Left ventricle myocardium inferior (tissue), 1 donor: ENCODE measurements at places on chromosomes 13 and 19.

GRCh38 chr13:59229861-59230260, 933.9 kb downstream of the DIAPH3 start:
- H3K36me3 ChIP-seq, result no peaks in the 10 kb centered on the region
- DNase-seq, result no peak
- no peak overlapping the region for H3K27ac ChIP-seq
- H3K27me3 ChIP-seq, result no peaks in the 10 kb centered on the region
- no peaks in the 10 kb centered on the region for H3K4me1 ChIP-seq
- no peak overlapping the region for H3K4me3 ChIP-seq

GRCh38 chr13:86932776-86933334, 738.3 kb upstream of the SLITRK5 start:
- no peaks in the 10 kb centered on the region for H3K36me3 ChIP-seq
- H3K27ac ChIP-seq, result no peak overlapping the region
- no peak overlapping the region for H3K4me3 ChIP-seq
- no peak for DNase-seq
- no peaks in the 10 kb centered on the region for H3K27me3 ChIP-seq
- H3K4me1 ChIP-seq, result no peaks in the 10 kb centered on the region

- H3K27me3 ChIP-seq, result no peaks in the 10 kb centered on the region
- no peak overlapping the region for H3K4me3 ChIP-seq
- H3K27ac ChIP-seq, result no peak overlapping the region
- H3K36me3 ChIP-seq, result no peaks in the 10 kb centered on the region
- no peak for DNase-seq
Measured at GRCh38 chr13:35260316-35260715, 216.2 kb downstream of the MAB21L1 start.

DNA sequence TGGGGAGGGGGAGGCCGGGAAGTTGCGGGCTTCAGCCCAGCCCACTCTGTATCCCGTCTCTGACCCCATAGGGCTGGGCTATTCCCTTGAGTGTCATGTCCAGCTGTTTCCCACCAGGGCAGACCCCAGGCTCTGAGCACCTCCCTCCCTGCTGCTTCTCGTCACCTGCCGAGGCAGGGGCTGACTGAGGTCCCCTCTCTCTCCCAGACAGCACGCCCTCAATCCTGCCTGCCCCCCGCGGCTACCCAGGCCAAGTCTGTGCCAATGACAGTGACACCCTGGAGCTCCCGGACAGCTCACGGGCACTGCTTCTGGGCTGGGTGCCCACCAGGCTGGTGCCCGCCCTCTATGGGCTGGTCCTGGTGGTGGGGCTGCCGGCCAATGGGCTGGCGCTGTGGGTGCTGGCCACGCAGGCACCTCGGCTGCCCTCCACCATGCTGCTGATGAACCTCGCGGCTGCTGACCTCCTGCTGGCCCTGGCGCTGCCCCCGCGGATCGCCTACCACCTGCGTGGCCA, 625 bp downstream of the F2RL3 start:
- H3K27ac ChIP-seq, result peak overlapping the region; percentile 89
- H3K4me1 ChIP-seq, result peaks cover 60% of the 10 kb centered on the region
- peak overlapping the region; percentile 53 for H3K4me3 ChIP-seq
- H3K36me3 ChIP-seq, result no peaks in the 10 kb centered on the region

GRCh38 chr13:98784666-98785065, 32.2 kb upstream of the SLC15A1 start:
- no peak for DNase-seq
- no peaks in the 10 kb centered on the region for H3K36me3 ChIP-seq
- no peak overlapping the region for H3K4me3 ChIP-seq
- H3K27ac ChIP-seq, result no peak overlapping the region

DNA sequence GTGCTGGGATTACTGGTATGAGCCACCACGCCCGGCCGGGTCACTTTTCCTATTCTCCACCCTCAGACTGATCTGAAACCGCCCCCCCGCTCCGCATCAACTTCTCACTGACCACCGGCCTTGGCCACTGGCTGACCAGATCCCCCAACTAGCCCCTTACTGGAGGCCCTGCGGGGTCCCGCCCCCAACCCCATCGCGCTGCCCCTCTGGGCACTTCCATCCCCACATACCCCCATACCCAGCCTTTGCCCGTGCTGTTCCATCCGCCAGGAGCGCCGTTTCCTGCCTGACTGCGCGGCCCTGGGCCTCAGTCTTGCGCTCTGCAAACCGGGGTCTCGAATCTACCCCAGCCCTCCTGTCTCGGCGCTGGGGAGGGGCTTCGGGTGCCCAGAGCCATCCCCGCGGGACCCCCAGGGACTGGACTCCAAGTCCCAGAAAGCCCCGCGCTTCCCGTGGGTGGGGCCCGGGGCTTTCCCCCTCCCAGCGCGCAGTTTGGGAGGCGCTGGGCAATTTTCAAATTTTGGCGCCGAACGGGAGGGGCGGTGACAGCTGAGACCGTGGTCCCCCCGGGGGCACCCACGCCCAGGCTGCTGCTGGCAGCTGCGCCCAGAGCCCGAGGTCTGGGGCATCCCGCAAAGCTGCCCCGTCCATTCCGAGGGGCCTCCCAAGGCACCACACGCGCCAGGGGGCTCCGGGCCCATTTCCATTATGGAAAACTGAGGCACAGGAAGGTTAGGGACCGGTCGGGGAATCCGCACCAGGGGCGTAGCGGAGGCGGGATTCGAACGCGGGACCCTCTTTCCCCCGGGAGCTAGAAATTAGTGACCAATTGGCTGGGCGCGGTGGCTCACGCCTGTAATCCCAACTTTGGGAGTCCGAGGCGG, 5.2 kb upstream of the LMNB2 start:
- peak overlapping the region; percentile 71 for H3K27ac ChIP-seq
- peak overlapping the region; percentile 62 for H3K4me3 ChIP-seq
- no peaks in the 10 kb centered on the region for H3K27me3 ChIP-seq
- peaks cover 23% of the 10 kb centered on the region for H3K4me1 ChIP-seq
- DNase-seq, result peak; percentile 67

DNA sequence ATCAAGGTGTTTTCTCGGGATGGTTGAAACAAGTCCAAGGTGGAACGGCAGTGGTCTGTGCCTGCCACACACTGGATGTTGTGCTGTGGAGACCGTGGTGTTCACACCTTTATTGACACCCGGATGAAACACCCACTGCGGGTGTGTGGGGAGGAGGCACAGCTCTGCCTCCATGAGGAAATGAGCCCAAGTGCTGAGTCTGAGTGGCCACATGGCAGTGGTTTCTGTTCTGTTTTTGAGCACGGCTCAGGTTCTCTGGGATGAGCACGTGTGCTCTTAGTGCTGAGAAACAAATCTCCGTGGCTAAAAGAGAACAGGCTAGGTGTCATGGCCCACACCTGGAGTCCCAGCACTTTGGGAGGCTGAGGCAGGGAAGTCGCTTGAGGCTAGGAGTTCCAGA, 29.5 kb downstream of the UPF1 start:
- H3K4me3 ChIP-seq, result no peak overlapping the region
- no peaks in the 10 kb centered on the region for H3K27me3 ChIP-seq
- no peak for DNase-seq
- no peak overlapping the region for H3K27ac ChIP-seq
- peaks cover 100% of the 10 kb centered on the region for H3K36me3 ChIP-seq
- H3K4me1 ChIP-seq, result peaks cover 21% of the 10 kb centered on the region

DNA sequence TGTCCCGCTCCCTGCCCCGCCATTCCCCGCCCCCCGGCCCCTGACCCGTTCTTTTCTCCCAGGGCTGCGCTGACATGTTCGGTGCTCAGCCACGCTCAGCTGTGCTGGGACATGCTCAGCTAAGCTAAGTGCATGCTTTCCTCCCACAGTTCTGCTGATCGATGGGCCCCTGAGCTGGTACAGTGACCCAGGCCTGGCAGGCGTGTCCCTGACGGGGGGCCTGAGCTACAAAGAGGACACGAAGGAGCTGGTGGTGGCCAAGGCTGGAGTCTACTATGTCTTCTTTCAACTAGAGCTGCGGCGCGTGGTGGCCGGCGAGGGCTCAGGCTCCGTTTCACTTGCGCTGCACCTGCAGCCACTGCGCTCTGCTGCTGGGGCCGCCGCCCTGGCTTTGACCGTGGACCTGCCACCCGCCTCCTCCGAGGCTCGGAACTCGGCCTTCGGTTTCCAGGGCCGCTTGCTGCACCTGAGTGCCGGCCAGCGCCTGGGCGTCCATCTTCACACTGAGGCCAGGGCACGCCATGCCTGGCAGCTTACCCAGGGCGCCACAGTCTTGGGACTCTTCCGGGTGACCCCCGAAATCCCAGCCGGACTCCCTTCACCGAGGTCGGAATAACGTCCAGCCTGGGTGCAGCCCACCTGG, 3.7 kb downstream of the TNFSF9 start:
- H3K4me1 ChIP-seq, result peaks cover 24% of the 10 kb centered on the region
- no peak overlapping the region for H3K27ac ChIP-seq
- peaks cover 12% of the 10 kb centered on the region for H3K27me3 ChIP-seq
- H3K4me3 ChIP-seq, result no peak overlapping the region

DNA sequence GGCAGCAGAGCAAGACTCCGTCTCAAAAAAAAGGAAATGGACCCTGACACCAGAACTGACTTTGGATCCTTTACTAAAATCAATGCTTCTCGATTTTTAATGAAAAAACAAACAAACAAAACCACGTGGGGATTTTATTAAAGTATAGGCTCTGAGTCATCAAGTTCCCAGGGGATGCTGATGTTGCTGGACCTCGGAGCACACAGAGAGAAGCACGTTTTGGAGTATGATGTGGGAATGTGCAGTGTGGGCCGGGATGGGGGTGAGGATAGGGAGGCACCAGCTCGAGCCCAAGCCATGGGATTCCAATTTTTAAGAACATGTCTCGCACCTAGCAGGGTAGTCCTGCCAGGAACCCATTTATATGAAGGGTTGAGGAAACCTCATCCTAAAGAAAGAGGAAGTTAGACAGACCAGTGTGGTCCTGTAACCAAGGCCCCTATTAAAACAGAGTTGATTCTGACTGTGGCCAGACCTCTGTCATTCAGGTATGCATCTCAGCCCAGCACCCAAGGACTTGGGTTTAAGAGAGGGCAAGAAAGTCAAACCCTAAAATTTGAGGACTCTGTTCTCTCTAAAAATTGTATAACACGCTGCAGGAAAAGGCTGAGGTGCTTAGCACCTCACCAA, 6.4 kb downstream of the FLT1 start:
- H3K27ac ChIP-seq, result peak overlapping the region; percentile 92
- H3K36me3 ChIP-seq, result no peaks in the 10 kb centered on the region
- peaks cover 67% of the 10 kb centered on the region for H3K4me1 ChIP-seq

DNA sequence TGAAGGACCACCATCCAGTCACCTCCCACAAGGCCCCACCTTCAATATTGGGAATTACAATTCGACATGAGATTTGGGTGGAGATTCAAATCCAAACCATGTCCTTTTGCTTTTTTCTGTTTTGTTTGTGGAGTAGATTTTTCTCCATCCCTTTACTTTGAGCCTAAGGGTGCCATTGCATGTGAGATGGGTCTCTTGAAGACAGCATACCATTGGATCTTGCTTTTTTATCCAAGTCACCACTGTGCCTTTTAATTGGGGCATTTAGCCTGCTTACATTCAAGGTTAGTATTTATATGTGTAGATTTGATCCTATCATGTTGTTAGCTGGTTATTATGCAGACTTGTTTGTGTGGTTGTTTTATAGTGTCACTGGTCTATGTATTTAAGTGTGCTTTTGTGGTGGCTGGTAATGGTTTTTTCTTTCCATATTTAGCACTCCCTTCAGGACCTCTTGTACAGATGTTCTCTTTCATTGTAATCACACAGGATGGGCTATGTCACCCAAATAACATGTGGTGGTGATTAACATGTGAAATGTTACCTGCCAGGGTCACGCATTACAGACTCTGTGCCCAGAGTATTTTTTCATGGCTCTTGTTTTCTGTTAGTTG, 58.0 kb downstream of the ZNF823 start:
- peaks cover 36% of the 10 kb centered on the region for H3K36me3 ChIP-seq
- H3K4me1 ChIP-seq, result no peaks in the 10 kb centered on the region
- no peak overlapping the region for H3K27ac ChIP-seq
- no peaks in the 10 kb centered on the region for H3K27me3 ChIP-seq

DNA sequence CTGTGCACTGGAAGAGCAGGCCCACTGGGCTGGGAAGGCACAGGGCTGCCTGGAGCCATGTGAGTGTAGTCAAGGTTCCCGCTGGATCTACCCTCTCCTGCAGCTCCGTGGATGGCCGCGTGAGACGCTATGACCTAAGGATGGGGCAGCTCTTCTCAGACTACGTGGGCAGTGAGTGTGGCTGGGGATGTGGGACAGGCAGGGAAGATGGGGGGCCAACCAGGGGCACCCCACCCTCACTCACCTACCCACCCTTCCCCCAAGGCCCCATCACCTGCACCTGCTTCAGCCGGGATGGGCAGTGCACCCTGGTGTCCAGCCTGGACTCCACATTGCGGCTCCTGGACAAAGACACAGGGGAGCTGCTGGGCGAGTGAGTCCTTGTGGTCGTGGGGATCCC, 6.1 kb downstream of the WDR83 start:
- no peak overlapping the region for H3K4me3 ChIP-seq
- no peaks in the 10 kb centered on the region for H3K27me3 ChIP-seq
- H3K36me3 ChIP-seq, result peaks cover 60% of the 10 kb centered on the region
- H3K27ac ChIP-seq, result no peak overlapping the region
- peaks cover 28% of the 10 kb centered on the region for H3K4me1 ChIP-seq

DNA sequence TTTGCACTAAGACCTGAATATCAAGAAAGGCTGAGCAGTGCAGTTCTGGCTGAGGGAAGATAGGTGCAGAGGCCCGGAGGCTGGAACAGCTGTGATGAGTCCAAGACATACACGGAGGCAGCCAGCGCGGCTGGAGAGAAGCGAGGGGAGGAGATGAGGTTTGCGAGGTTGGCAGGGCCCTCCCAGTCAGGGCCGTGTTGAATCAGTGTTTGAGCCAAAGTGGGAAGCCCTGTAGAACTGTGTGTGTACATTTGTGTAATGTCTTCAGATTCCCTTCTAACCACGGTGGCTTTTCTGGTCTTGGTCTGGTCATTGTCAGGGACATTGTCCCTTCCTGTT, 34.9 kb downstream of the PAK4 start:
- H3K4me1 ChIP-seq, result peaks cover 28% of the 10 kb centered on the region
- H3K4me3 ChIP-seq, result no peak overlapping the region
- no peak overlapping the region for H3K27ac ChIP-seq
- DNase-seq, result peak; percentile 39
- H3K27me3 ChIP-seq, result no peaks in the 10 kb centered on the region

DNA sequence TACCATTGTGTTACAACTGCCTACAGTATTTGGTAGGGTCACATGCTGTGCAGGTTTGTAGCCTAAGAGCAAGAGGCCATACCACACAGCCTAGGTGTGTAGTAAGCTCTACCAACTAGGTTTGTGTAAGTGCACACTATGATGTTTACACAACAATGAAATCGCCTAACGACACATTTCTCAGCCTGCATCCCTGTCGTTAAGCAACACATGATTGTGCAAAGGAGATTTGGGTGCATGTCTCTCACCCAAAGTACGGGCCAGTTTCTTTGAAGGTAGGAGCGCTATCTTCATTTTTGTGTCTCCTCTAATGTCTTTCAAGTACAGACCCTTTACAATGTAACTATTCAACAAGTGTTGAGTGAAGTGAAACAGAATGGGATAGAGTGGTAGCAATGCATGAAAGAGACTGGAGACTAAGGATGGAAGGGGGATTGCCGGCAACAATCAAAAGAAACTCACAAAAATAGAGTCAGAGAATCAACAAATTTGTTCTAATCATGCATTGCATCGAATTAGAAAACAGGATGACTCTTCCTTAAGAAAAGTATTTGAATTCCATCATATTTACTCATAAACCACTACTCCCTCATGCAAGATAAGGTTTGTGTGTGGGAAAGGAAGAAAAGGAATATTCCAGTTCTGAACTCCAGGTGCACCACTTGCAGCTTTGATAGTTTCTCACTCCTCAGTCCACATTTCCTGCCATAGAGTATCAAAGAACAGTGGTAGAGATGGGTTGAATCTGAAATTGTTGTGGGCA, 60.2 kb upstream of the TNFRSF19 start:
- no peak for DNase-seq
- no peaks in the 10 kb centered on the region for H3K27me3 ChIP-seq
- peak overlapping the region; percentile 24 for H3K27ac ChIP-seq
- H3K4me1 ChIP-seq, result peaks cover 60% of the 10 kb centered on the region
- H3K36me3 ChIP-seq, result no peaks in the 10 kb centered on the region
- H3K4me3 ChIP-seq, result no peak overlapping the region
